ENCODE measurements at places on chromosomes 5 and 9.
A peak's percentile ranks its signal among the peaks of the same experiment; 100 is the strongest.

GRCh38 chr9:116466271-116467235 lies 220.6 kb upstream of the TRIM32 start:
- no peak for DNase-seq

- DNase-seq, result no peak
These were observed 293.2 kb upstream of the CLINT1 start for GRCh38 chr5:158152136-158152535.

GRCh38 chr5:105554568-105555169 lies 1992.1 kb upstream of the NUDT12 start:
- no peak for DNase-seq

GRCh38 chr5:123505633-123506032 lies 6.3 kb upstream of the CSNK1G3 start:
- DNase-seq, result no peak

- DNase-seq, result no peak
These were observed 82.1 kb downstream of the SLF1 start for GRCh38 chr5:94700592-94700991.

DNA sequence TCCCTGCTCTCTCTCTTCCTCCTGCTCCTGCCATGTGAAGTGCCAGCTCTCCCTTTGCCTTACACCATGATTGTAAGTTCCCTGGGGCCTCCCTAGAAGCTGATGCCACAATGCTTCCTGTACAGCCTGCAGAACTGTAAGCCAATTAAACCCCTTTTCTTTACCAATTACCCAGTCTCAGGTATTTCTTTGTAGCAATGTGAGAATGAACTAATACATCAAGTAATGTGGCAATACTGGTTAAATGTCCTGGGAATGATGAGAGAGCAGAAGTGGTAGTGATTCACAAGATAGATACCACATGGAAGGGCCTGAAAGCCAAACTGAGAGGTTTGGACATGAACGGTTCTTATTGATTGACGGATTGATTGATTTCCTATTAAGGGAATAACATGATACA lies 62.6 kb upstream of the IL12B start:
- no peak for DNase-seq

- DNase-seq, result peak; percentile 50
These were observed 97.1 kb downstream of the ENTREP1 start for GRCh38 chr9:69421908-69422801.
